Inflammatory macrophage (primary cell): ENCODE measurements at places on chromosomes 2 and 18.

GRCh38 chr2:195912079-195912478 lies 156.6 kb downstream of the DNAH7 start:
- no peak for DNase-seq

DNA sequence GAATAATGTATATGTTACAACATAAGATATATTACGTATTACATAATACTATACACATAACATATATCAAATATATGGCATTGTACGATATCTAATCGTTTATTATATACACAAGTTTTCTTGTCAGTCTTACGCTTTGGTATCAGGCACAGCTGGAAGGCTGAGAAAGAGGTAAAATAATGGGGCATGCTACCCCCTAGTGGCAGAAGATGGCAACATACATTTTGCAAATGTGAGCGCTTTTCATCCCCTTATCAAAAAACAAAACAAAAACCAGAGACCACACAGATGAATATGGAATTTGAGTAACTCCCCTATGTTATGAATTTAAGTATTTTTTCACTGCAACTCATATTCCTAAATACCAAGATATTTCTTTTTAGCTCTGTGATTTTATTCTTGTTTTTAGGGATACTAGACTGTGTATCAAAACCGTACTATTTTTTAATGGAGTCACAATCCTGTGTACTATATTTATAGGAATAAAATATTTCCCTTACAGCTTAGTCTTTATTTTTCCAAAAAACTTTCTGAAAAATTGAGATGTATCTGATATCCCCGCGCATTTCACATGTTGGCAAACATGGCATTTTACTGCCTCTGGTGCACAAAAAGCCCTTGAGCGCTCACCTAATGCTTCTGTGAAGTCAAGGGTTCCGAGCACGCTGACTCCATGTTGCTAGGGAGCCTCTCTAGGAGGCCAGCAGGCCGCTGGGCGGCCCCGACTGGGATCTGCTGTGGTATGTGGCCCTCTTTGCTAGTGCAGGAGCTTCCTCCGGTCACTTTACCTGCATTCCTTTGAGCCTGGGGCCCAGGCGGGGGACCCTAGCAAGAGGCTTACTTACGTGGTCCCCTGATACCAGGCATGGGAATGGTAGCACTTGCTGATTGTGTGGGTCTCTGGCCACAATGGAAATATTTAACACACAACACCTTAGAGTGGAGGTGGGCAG lies 62.5 kb downstream of the SLC4A3 start:
- peak; percentile 41 for DNase-seq

DNA sequence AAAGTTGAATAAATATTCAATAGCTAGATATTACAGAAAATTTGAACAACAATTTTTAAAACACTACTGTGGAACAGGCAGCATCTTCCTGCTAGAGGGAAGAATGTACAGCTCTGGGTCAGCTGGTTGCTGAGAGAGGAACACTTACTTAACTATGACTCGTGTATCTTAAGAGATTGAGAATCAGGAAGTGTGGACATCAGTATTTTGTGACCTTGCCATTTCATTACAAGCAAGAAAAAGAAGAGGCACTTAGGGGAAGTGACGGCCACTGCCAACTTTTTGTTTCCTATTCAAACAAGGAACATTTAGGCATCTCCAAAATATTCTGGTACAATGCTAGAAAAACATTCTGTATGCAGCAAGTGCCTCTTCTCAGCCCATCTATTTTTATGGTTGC lies 45.9 kb downstream of the ITPRID2 start:
- DNase-seq: peak; percentile 93

GRCh38 chr18:28766027-28766426 lies 589.1 kb upstream of the CDH2 start:
- no peak for DNase-seq

DNA sequence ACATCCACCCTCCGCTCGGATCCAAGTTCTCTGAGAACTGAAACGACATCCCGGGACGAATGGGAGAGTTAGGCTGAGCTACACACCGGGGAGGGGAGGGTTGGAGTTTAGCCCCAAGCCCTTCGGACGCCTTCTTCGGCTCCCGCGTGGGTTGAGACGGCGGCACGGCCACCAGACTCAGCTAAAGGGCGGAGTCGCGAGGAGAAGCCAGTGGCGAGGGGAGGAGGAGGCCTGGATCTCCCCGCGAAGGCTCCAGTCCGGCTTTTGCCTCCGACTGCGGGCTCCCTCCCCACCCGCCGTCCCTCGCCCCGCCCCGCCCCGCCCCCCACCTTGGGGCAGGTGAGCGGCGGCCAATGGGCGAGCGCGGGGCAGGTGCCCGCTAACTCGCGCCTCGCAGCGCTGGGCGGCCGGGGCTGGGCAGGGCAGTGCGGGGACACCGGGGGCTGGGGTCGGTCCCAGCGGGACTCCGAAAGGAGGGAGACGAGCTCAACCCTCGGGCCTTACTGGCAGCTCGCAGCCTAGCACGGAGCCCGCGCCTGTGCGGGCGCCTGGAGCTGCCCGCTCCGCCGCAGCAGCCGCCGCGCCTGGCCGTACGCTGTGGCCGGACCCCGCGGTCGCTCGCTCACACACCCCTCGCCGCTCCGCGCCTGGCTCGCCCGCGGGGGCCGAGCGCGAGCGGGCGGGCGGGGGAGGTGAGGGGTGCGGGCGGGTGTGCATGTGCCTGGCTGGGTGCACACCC lies at the start of gene EMX1:
TSS of gene EMX1 (plus strand) at position 382 of the 739 bp plus-strand sequence. CDS start at position 716, 334 bp downstream.
- DNase-seq: no peak

DNA sequence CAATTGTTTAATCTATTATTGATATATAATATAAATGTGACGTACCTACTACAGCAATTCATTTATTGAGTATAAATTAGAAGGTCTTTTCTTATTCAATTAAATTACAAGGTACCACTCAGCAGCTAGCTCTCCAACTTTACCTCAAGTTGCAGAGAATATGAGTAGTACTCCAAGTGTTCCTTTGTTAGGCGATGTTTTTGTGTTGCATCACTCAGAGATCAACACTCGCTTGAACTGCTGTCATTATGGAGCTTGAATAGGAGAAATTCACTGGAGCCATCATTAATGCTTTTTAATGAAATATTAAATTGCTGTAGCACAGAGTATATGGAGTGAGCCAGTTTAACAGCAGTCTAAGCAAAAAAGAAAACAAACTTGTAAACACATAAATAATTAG lies 320.0 kb downstream of the FSIP2 start:
- DNase-seq: no peak

DNA sequence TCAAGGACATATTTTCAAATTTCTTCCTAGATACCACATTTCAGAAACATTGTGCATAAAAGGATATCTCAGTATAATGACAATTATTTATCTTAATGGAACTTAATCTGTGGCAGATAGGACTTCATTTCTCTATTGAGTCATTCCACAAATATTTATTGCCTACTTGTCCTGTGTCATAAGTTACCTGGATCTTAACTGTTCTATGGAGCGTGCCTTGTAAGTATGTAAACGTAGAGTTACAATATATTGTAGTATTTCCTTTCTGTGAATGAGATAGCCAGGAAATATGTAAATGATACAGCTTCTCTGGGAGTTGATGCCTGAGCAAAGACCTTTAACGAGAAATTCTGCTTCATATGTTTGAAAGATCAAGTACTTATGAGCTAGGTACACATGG lies 2.5 kb downstream of the AGFG1 start:
- no peak for DNase-seq

DNA sequence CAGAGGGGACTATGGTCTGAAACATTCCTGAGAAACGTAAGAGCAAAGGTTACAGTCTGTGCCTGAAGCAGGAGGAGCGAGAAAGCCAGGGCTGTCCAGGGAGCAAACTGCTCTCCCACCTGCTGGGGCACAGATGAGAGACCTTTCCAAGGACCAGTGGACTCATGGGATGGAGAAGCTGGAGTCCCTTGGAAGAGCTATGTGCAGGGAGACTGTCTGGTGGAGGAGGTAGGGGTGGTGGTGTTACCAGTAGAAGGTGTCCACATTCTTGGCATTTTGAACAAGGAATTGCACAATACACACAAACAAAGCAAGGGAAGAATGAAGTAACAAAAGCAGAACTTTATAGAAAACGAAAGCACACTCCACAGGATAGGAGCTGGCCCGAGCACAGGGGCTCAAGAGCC lies 97.9 kb upstream of the CYRIA start:
- peak; percentile 47 for DNase-seq

DNA sequence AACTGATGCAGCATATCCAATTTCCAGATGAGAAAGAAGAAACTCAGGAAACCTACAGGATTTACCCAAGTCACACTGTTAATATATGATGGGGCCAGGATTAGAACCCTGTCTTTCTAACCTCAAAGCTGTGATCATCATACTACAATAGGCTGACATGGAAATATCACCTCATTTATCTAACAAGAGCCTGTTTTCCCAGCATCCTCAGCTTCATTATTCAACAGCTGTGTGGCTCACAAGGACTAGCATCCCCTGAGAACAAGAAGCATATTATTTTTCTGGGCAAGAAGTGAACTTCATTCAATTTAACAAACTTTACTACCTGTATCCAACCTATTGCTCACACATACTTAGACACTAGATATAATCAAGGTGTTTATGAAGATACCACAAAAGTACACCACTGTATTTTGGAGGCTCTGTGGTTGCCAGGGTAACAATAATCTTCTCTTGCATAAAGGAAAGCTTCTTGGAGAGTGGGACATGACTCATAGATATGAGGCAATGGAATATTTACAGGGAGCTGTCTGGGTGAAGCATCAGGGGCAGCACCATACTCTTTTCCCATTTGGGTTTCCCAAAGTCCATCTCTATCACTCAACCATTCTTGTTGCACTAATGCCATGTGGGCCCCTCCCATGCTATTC lies 218.2 kb downstream of the RAD51AP2 start:
- DNase-seq: no peak

DNA sequence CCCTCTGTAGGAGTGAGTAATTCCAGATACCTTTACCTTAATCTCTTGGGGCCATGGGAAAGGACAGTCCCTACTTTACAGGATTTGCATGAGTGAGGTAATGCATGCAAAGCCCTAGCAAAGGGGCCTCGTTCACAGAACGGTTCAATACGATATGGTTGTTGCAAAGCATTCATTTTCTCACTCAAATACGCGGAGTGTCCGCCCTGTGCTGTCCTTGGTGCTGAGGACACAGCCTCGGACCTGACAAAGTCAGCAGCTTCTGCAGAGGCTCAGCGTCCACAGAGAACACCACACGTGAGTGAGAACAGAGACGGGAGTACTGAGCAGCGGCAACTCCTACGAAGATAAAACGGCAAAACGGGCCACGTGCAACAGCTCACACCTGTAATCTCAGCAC lies 125.7 kb downstream of the EIPR1 start:
- DNase-seq: no peak

DNA sequence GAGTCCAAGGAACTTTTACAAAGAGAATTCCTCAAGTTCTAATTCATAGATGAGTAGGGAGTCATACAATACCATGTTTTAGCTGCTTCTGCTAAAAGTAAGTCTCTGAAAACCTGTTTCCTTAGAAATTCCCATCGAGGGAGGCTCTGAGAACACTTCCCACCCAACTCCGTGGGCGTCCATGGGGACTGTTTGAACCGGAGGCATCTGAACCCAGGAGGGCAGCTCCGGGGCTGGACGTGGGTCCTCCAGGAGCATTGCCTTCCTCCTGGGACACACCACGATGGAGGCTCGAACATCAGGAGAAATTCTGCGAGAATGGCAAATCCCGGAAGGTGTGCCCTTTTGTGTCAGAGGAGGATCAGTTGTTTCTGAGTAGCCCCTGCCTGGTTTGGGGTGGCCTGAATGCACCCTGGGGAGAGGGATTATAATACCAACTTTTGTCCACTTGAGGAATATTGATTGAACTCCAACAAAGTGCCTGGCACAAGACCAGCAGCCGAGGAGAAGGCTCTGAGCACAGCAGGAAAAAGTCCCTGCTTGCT lies 327.5 kb upstream of the SALL3 start:
- DNase-seq: no peak

- DNase-seq: no peak
These were observed 1.4 kb downstream of the ALMS1 start for GRCh38 chr2:73386894-73387636.

DNA sequence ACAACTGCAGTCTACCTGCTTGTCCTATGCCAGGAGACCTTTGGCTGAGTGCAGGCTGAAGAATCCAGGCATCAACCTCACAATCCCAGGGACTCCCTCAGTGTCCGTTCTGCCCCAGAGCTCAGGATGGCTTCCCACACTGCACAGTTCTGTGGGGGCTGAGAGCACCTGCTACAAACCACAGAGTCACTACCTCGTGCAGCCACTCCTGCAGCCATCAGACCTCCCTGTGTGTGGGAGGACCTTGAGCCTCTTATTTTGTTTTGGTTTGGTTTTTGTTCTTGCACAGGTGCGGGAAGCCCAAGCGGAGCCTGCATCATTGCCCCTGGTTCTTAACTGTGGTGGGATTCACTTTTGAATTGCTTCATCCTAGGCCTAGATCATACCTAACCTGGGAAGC lies 31.0 kb downstream of the NAT8 start:
- no peak for DNase-seq

DNA sequence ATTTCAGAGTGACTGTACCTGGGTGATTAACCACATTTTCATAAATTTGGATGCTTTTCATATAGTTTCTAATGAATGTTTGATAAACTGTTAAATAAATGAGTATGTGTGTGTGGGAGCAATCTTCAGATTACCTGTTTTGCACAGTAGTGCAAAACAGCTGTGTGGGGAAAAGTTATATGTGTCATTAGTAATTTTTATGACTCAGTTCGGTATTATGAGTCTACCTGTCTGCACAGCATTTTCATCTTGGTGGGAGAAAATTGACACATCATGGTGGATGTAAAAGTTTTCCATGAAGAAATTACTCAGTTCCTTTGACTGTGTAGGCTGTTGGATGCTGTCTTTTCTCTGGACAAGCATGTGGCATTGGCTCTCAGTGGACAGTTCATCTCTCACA lies 43.8 kb downstream of the LTBP1 start:
- no peak for DNase-seq

DNA sequence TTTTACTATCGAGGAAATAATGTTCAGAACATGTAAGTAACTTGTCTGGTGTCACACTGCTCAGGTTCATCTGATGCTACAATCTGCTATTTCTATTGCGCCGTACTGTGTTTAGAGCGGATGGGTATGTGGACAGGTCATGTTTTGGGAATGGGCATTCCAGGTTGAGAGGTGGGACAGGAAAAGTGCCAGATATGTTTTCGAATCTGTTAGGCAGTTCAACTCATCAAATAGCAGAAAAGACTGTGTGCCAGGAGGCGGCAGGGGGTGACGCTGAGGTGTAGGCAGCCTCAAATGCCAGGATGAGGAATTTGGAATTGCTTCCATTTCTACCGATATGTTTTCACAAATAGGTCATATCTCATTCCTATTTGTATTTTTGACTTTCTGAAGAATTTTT lies 123.8 kb downstream of the HRH4 start:
- DNase-seq: no peak

GRCh38 chr2:17804358-17804757 lies 11.9 kb upstream of the MSGN1 start:
- peak; percentile 95 for DNase-seq

DNA sequence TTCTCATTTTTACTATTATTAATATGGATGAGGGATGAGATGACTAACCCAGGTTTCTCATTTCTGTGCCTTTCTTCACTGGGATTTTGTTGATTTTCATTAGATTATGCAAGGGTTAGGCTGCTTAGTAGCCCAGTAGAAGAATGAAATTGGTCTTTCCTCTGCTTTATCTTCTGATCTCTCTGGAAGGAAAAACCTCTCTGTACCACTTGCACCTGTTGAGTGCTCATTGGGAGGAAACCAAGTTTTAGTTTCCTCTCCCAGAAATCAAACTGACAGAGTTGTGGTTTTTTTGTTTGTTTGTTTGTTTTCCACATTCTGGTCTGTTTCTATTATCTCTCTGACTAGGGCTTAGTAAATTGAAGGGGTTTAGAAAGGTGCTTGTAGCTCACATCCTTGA lies 60.8 kb downstream of the KIAA1328 start:
- no peak for DNase-seq
